ENCODE measurements at places on chromosomes 2 and 18. TPM values are rescaled to one million over a fixed set of nuclear protein-coding genes. Genes with fewer than 3 reads are reported as not detected.

The GCG gene
- not detected for total RNA-seq

The MYL12A gene
- total RNA-seq: 322 TPM

The CLEC4F gene
- total RNA-seq: not detected

The CAPN14 gene
- total RNA-seq: 0.05 TPM

The SP140 gene
- total RNA-seq: 0.24 TPM

The RUFY4 gene
- not detected for total RNA-seq

The RAB1A gene
- total RNA-seq: 243 TPM

The UNC50 gene
- 45.1 TPM for total RNA-seq

The HOXD12 gene
- not detected for total RNA-seq

The DAPL1 gene
- not detected for total RNA-seq

The GREB1L gene
- 2.2 TPM for total RNA-seq

The TNFAIP6 gene
- total RNA-seq: 3.0 TPM

The KRTCAP3 gene
- 1.4 TPM for total RNA-seq

The TXNDC2 gene
- 0.38 TPM for total RNA-seq

All from A549 treated with DMSO at 1 μM for 4 hours (cell line).